ENCODE measurements at places on chromosomes 1 and 21.

- no peak for DNase-seq
These were observed 11.7 kb upstream of the FCMR start for GRCh38 chr1:206933333-206933945.

DNA sequence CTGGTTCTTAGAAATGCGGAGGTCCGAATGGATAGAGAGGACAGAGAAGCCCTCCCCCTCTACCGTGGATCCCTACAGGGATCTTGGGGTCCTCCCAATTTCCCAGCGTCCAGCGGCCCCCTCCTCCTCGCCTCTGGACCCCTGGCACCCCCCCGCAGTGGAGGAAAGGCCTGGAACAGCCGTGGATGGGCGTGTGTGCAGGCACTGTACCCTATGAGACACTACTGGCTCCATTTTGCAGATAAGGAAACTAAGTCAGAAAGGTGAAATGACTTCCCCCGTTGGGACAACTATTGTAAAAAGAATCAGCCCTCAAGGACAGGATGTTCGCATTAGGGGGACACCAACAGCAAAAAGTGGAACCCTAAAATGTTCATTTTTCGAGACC, 931 bp upstream of the CLSTN1 start:
- no peak for DNase-seq

- DNase-seq, result no peak
These were observed 567 bp downstream of the PMVK start for GRCh38 chr1:154935749-154936554.

DNA sequence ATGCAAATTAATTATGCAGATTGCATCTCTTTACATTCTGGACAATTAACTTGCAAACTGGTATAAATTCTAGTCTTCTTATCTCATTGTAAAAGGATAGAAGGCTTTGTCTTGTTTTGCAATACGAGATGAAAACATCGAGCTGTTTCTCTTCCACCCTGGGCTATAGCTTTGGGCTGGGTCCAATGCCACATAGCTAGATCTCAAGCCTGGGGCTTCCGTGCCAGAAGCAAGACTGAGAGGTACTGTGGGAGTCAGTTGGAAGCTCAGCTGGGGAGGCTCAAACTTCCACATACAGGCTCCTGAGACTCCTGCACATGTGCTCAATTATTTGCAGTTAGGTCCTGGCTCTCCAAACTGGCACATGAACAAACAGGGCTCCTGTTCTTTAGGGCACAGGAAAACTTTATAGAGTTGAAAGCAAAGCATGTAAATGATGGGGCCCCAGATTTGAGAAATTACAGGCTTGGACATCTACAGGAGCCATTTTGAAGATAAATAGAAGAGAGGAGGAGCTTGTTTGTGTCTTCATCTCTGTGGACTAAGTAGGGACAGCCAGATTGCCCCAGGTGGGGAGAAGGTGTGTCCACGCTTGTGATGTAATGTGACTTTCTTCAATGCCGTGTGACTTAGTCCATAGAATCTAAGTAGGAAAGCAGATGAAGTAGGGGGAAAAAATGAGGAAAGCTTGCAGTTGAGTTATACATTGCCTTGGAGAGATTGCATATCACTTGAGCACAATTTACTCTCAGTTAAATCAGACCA, 65.9 kb upstream of the SIPA1L2 start:
- no peak for DNase-seq

- no peak for DNase-seq
These were observed 39.5 kb downstream of the OSBPL9 start for GRCh38 chr1:51656374-51656773.

GRCh38 chr21:35648512-35648911, 411.8 kb downstream of the SETD4 start:
- no peak for DNase-seq

- DNase-seq, result peak; percentile 8
These were observed 101.5 kb upstream of the TLR5 start for GRCh38 chr1:223244366-223245103.

DNA sequence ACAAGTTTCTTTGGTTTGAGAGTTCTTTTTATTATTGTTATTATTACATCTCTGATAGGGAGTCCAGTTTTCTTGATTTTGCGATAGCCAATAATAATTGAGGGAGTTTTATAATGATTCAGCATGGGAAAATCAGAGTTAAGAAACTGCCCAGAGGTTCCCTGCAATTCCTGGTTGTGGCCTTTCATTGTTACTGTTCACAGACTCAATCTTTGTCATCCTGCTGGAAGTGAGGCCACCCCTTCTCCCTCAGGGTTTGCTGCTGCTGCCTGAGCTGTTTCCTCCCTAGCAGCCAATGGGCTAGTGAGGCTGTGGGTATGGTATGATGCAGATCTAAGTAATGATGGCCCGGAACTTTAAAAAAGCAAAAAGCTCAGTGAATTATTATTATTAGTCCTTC, 50.2 kb upstream of the TACSTD2 start:
- no peak for DNase-seq

GRCh38 chr1:186302381-186302920, 72.6 kb downstream of the TPR start:
- no peak for DNase-seq

DNA sequence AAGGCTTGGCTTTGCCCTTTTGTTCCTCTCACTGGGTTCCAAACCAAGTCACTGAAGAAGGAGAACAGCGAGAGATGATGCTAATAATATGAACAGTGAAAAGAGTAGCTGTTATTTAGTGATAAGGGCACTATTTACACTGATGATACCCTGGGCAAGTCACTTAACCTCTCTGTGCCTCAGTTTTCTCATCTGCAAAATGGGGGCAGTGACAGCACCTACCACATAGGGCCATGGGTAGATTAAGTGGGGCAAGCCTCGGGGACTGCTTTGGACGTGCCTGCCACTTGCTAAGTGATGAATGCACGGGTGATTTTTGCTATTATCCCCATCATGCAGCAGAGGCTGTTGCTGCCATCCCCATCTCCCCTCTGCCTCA, 9.2 kb downstream of the ATP13A2 start:
- no peak for DNase-seq

GRCh38 chr1:170634293-170634692, 29.6 kb upstream of the PRRX1 start:
- DNase-seq, result peak; percentile 88

DNA sequence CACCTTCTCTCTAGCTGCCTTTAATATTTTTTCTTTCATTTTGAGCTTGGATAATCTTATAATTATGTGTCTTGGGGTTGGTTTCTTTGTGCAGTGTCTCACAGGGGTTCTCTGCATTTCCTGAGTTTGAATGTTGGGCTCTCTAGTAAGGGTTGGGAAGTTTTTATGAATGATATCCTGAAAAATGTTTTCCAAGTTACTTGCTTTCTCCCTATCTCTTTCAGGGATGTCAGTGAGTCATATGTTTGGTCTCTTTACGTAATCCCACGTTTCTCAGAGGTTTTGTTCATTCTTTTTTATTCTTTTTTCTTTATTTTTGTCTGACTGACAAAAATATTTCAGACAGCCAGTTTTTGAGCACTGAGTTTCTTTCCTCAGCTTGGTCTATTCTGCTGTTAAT, 55.4 kb upstream of the CCDC190 start:
- DNase-seq, result peak; percentile 57

GRCh38 chr1:86231076-86231475, 74.5 kb upstream of the COL24A1 start:
- DNase-seq, result no peak

DNA sequence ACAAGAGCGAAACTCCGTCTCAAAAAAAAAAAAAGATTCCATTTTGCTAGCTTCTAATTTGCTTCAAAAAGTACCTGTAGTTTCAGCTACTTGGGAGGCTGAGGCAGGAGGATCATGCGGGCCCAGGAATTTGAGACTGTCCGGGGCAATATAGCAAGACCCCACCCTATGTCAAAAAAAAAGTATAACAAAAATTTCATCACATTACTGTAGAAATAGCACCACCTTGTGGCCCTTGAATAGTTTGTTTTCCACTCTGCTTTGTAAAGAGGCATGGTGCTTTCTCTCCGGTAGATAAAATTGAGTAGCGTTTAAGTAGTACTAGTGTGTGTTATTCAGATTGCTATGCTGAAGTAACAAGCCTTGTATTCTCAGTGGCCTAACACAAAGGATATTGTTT, 18.2 kb upstream of the MSTO1 start:
- peak; percentile 47 for DNase-seq

GRCh38 chr1:36076979-36077573, 6.8 kb upstream of the TEKT2 start:
- no peak for DNase-seq

DNA sequence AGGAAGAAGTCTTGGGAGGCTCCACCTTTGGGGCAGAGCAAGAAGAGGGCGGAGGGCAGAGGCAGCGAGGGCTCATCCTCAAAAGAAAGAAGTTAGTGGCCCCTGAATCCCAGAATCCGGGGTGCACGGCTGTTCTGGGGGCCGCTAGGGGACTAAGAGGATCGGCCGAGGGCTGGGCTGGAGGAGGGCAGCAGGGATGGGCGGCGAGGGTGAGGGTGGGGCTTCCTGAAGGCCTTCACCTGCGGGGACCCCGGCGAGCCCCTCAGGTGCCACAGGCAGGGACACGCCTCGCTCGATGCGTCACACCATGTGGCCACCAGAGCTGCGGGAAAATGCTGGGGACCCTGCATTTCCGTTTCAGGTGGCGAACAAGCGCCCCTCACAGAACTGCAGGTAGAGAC, 23.9 kb downstream of the COL6A1 start:
- DNase-seq, result no peak

DNA sequence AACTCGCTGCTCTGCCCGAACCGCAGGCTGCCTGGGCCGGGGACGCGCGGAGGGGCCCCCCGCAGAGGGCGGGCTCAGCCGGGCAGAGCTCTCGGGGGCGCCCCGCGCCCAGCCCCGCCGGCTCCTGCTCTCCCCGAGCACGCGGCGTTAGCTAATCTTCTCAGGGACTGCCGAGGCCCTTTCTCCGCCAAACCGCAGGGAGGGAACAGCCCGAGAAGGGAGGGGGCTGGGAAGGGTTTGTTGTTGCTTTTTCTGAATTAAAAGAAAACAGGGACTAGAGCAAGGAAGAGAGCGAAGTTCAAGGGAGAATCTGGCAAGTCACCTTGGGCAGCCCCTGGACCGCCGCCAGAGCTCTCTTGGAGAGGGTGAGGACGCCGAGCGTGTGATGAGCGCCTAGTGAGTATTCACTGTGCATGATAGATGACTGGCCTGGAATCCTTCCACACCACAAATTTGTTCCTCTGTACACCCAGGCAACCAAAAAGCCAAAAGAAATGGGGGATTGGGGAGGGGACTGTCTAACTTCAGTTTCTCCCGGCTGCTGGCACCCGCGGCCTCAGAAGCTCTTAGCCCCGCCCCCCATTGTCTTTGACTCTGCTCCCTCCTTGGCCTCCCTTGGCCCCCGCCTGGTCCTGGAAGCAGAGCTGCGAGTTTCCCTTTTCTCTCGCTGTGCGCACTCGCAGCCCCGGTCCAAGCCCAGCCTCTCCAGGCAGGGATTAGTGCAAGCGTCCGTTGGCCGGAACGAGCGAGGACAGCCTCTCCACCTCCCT, 19.7 kb upstream of the LMX1A start:
- DNase-seq, result peak; percentile 87

DNA sequence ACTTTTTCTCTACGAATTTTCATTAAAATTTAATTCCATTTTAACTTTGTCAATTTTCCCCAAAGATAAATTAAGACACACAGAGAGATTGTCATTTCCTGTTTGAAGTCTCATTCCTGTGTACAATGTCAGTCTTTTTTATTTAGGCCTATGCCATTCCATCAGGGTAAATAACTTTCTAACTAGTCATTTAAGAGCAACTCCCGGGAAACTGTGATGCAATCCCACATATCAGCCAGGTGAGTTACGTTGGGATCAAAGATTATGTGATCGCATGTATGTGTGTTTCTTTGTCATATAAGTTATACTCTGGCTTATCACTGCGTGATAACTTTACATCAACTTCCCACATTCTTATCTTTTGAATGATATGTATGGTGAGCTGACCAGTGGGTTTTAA, 86.1 kb upstream of the S1PR1 start:
- no peak for DNase-seq

- no peak for DNase-seq
These were observed 51.5 kb downstream of the KCNAB2 start for GRCh38 chr1:6097117-6097595.

- DNase-seq, result no peak
These were observed 169.4 kb downstream of the RASAL2 start for GRCh38 chr1:178263341-178263740.

DNA sequence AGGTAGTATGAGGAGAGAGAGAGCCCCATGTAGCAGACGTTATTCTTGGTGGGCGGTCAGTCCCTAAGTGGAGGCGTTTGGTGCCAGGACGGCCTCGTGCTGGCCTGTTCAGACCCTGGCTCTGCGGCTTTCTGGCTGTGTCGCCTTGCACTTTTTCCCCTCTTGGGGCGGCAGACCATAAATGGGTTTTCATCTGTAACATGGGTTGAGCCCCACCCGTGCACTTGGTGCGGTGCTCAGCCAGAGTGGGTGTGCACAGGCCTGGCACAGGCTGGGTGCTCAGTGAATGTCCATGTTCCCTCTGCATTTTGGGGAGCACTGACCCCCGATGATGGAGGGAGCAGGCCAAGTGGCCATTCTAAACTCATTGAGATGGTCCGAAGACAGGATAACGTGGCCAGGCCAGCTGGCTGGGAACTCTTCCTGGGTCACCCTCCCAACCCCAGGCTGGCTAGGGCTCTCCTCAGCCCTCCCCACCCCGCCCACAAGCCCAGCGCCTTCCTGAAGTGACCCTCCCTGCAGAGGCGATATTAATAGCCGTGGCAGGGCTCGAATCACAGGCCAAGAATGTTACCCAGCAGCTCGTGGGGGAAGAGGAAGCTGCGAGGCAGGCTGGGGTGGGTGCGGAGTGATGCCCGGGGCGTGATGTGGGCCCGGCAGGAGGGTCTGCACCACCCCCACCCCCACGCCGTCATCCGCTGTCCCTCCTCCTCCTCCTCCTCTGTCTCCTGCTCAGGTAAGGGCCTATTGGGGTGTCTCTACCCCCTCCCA, 78.5 kb downstream of the ARHGEF10L start:
- peak; percentile 64 for DNase-seq

- peak; percentile 90 for DNase-seq
These were observed 100.6 kb upstream of the RUNX1 start for GRCh38 chr21:35149698-35150097.

DNA sequence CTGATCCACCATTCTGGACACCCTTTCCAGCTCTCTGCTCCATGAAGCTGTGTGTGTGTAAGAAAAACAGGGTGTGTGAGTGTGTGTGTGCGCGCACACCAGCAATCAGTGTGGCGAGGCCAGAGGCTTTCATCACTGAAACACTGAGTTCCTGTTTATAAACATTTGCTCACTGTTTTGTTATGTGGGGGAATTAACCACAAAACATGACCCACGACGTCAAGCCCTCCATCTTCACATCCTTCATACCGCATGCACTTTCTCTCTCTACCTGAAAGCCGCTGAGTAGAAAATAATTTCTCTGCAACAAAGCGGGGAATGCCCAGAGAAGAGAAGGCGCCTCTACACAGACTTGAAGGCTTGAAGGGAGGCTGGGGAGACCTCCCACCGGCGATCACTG, 148.9 kb upstream of the IRF2BP2 start:
- DNase-seq, result peak; percentile 38

DNA sequence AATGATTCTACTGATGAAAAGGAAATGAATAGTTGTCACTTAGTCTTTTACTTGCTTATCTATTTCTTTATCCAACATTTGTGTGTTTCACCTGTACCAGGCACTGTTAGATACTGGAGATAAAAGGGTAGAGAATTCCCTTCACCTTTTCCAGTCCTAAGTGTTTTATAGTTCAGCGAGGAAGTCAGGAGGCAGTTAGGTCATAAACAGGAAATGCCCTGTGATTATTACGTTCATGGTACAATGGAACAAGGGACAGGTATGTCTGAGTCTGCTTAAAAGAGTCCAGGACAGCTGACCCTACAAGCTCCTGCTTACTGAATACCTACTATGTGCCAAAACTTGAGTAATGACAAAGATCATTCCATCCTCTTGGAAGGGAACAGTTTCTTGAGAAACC, 77.8 kb downstream of the TNR start:
- no peak for DNase-seq

GRCh38 chr1:109621379-109622136, 1.9 kb downstream of the AMPD2 start:
- DNase-seq, result no peak
